ENCODE measurements at places on chromosomes 1 and 21.
A peak's percentile ranks its signal among the peaks of the same experiment; 100 is the strongest.

DNA sequence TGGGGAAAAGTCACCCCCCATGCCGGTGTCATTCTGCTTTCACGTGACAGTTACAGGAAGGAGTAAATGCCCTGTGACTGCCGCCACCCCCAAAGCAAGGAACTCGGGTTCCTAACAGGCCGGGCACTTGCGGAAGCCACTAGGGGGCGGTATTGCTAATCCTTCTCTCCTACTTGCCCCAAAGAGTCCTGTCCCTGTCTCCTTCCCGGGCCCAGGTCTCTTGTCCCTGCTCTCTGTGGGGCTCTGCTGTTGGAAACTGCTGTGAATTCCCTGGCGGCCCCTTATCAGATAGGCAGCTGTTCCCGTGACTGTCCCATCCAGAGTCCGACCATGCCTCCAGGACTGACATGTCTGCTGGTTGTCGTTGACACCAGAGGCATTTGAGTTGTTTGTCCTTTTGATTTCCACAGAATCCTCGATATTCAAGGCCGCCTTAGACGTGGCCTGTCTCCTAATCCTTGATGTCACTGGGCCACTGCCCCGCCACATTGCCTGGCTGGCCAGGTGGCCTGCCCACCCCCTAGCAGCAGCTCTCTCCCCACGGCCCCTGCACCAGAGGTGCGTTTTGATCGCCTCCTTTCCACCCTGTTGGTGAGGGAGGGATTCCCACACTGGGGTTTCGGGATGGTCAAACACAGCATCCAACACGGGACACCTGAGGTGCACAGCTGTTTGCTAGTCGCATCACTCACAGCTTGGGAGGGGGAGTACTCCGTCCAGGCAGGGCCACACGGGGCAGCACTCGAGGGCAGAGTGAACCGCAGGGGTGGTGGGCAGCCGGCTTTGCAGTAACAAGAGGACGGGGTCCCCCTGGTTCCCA lies 37.3 kb downstream of the CHAF1B start:
- DNase-seq: peak; percentile 68

- no peak for DNase-seq
Observed at GRCh38 chr1:9316080-9316444, 23.4 kb downstream of the SPSB1 start.

GRCh38 chr21:46065914-46066551 lies 31.9 kb upstream of the COL6A2 start:
- peak; percentile 49 for DNase-seq

DNA sequence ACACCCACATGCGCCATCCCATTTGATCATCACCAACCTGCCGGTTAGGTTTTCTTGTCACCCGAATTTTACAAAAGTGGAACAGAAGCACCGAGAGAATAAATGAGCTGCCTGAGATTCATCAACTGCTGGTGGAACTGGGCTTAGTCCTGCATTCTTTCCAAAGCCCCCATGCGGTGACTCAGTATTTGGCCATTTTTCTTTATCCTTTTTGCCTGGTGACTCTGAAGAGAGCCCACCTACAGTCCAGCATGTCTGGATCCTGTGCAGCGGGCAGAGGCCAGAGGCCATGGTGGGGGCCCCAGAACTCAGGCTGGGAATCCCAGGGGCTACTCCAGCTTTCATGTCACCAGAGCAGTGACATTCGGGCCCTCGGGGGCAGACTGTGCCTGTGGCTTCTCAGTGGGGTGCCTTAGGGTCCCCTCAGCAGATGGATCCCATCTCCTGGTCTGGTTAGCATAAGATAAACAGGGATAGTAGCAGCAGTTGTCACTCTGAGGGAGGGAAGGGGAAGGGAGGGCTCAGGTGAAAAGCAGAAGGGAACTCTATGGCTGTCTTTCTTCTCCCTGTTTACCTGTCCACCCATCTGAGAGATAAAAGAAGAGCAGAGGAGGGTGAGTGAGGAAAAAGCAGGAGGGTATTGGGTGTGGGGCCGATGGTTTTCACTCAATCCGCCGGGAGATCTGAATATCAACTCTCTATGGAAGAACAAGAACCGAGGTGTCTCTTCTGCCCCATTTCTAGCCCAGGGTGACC lies 63.2 kb downstream of the KIF26B start:
- DNase-seq: no peak

GRCh38 chr1:11350265-11350664 lies 77.3 kb downstream of the UBIAD1 start:
- DNase-seq: no peak

DNA sequence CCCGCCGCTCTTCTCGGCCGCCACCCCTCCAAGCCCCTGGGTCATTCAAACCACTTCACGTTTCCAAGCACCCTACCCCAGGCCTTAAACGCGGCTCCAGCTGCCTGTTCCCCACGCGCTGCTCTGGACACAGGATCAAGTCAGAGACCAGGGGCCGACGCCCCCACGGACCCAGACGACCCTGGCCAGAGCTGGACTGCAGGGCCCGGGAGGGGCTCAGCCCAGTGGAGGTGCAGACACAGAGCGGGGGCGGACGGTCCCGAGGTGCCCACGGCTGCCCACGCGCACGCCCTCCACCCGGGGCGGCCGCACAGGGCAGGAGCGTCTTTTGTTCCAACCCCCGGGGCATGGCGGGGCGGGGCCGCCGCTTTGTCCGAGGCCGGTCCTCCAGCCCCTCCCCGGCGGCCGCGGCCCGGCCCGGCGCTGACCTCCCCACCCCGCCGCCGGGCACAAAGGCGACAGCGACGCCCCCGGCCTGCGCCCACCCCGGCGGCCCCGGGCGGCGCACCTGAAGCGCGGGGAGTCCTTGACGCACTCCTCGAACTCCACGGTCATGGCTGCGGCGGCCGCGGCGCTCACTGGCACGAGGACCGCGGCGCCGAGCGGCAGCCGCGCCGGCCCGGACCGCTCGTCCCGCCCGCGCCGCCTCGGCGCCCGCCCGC lies 338 bp downstream of the ACAP3 start:
- no peak for DNase-seq

DNA sequence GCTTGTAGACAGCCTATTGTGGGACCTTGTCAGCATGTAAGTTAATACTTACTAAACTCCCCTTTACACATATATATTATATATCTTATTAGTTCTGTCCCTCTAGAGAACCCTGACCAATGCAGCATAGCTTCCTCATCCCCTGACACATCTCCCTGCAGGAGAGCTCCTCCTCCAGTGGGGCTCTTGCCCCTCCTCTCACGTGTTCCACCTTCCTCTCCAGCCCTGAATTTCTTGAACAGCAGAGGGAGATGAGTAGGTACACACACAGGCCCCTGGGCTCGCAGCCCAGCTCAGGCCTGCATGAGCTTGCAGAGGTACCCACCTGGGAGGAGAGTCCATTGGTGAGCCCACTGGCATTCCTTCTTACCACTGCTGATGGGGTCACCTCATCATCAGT lies 27.3 kb upstream of the GOLT1A start:
- no peak for DNase-seq

- no peak for DNase-seq
Observed at GRCh38 chr1:228474507-228474906, 12.7 kb upstream of the RNF187 start.
